ENCODE measurements at places on chromosomes 11 and 22.

- DNase-seq: no peak
Measured at GRCh38 chr22:45717789-45718188, 46.2 kb downstream of the ATXN10 start.

DNA sequence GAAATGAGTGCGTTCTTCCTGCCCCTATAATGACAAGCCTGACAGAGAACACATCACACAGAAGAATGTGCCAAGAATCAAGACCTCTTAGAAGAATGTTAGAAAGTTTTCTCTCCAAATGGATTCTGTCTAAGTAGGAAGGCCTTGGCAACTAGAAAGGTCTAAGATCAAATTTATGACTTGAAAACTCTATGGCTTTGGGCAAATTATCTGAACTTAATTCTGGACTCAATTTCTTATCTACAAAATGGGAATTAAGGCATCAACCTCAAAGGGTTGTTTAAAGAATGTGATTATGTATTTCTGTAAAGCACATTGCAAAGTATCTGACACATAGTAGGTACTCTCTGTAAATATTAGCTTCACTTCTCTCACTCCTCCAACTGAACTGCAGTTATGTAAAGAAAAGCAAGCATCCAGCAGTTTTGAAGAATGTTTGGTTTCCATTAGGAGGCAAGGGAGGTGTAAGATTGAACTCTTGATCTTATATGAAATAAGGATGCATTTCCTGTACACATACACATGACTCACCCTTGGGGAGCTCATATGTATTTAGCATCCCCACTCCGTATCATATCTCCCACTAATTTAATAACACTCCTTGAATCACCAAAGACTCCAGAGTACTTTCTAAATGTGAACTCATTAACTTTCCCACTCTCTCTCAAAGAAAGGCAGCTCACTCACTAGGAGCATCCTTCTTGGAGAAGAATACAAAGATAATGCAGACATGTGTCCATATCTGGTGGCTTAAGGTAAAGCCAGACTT is 77.6 kb downstream of the ETS1 start:
- DNase-seq: no peak

GRCh38 chr11:35750315-35750714 is 87.7 kb downstream of the TRIM44 start:
- no peak for DNase-seq

GRCh38 chr22:16956290-16956689 is 51.7 kb downstream of the GAB4 start:
- no peak for DNase-seq

DNA sequence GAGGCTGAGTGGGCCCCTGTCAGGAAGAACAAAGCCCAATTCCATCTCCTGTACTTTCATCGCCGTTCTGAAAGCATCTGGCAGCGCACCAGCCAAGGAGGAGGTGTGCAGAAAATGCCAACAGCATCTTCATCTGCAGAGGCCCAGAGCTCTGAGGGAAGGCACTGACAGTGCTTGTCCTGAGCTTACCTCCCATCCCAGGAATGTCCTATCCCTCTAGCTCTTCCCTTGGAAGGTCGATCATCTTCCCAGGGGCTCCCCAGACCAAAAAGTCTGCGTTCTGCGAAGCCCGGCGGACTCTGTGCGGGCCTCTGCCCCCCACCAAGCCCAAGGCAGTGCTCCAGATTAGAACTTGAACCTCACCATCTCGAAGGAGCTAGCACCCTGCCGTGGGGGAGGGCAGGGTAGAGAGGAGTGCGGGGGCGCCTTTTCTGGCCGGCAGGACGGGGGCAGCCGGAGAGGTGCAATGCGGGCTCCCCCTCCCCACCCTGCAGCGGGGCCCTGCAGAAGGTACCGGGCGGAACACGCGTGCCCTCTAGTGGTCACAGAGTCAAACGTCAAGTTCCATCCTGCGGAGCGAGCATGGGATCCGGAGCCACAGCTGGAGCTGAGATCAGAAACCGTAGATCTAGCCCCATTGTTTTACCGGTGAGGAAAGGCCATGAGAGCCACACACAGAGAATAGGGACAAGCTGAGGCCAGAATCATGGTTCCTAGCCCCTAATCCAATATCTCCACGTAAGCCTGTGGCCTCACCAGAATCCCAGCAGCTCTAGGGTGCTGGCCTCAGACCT is 5.0 kb downstream of the SCN2B start:
- DNase-seq: peak; percentile 74

GRCh38 chr11:119006656-119007055 is 8.7 kb downstream of the CENATAC start:
- no peak for DNase-seq

GRCh38 chr11:118153516-118153915 is 893 bp upstream of the SCN4B start:
- DNase-seq: no peak

DNA sequence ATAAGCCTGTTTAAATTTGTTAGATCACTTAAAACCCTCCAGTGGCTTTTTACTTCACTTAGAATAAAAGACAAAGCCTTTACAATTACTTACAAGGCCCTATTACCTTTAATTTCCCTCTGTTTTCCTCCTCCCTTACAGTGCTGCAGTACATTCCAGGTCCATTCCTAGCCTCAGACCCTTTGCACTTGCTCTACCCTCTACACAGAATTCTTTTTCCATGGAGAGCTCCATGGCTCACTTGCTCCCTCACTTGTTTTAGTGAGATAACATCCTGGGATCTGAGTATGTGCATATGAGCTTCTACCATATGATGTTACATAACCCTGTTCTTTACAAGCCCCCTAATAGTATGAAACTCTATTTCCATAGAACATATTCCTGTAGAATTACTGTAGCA is 24.4 kb downstream of the ZNF214 start:
- no peak for DNase-seq

- DNase-seq: no peak
Measured at GRCh38 chr11:41190437-41191082, 268.9 kb downstream of the LRRC4C start.

- no peak for DNase-seq
Measured at GRCh38 chr11:120054016-120054752, 83.7 kb downstream of the TRIM29 start.

Measured in CD4-positive, alpha-beta T cell treated with Interleukin-17A for 1 hour (primary cell).